Activated T-cell treated with anti-CD3 and anti-CD28 coated beads, Interleukin-2, amount 50 U/mL, for 48 hours (primary cell): ENCODE measurements at places on chromosomes 6 and 20.
A peak's percentile ranks its signal among the peaks of the same experiment; 100 is the strongest.

GRCh38 chr6:136440203-136440602 is 110.0 kb downstream of the MAP7 start:
- no peak for DNase-seq

- DNase-seq = no peak
These were observed 16.9 kb upstream of the SLC22A23 start for GRCh38 chr6:3473773-3474172.

DNA sequence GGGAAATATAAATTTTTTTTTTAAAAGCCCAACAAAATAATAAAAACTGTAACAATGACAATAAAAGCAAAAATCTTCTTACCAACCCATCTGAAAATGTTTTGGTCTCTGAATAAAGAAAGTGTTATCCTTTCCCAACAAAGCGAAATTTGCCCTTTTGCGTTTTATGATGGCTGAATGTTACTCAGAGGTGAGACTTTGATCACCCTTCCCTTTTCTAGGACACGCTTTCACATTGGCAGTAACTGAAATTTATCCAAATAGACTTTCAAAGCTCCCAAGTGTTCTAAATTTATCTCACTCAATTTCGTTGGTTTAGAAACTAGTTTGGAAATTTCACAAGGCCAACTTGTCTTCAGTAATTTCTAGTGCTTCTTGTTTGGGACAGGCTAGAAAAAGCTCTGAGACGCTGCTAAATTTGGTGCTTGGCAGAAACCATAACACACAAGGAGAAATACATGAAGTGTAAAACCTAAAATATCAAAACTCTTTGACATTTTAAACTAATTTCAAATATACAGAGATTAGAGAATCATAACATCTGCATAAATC is 354.5 kb upstream of the CITED2 start:
- DNase-seq = no peak

- DNase-seq = no peak
These were observed 2.5 kb upstream of the METTL24 start for GRCh38 chr6:110360676-110361075.

- DNase-seq = peak; percentile 89
These were observed at the start of gene NRM for GRCh38 chr6:30690403-30691207. NRM (minus strand) TSS chr6:30690984; CDS start chr6:30690974, 10 bp downstream.

- no peak for DNase-seq
These were observed 185.5 kb downstream of the CDH4 start for GRCh38 chr20:61437280-61438206.

- DNase-seq = no peak
These were observed 338.1 kb downstream of the PRKN start for GRCh38 chr6:162389343-162390085.

GRCh38 chr6:105677671-105678475 is 275.0 kb upstream of the PREP start:
- DNase-seq = no peak

DNA sequence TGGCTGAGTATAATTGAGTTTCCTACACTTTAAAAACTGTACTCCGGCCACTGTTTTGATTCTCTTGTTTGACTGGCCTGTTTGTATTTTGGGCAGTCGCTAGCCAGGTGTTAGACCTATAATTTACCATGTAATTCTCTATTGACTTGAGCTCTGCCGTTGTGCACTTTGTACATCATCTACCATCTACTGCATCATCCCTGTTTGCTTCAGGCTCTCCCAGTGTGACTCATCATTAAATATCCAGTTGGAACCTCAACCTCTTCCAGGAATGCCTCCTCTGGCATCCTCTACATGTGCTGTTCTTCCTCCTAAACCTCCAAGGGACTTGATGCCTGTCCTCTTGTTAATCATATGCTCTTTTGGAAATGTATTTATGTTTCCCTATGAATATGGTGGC is 72.3 kb downstream of the FARS2 start:
- DNase-seq = no peak

DNA sequence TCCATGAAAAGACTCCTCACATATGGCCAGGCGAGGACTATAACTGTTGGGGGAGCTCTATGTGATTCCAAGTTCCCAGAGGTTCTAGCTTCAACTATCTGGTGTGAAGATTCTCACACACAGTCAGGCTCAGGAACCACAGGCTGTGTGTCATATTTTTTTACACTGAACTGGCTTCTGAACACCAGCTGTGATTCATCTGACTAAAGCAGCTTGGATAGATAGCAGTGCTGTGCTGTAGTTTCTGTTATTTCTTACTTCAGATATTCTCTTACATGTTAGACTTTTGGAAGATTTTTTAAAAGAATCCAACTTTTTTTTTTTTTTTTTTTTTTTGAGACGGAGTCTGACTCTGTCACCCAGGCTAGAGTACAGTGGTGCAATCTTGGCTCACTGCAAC is 140.7 kb upstream of the MCHR2 start:
- no peak for DNase-seq

DNA sequence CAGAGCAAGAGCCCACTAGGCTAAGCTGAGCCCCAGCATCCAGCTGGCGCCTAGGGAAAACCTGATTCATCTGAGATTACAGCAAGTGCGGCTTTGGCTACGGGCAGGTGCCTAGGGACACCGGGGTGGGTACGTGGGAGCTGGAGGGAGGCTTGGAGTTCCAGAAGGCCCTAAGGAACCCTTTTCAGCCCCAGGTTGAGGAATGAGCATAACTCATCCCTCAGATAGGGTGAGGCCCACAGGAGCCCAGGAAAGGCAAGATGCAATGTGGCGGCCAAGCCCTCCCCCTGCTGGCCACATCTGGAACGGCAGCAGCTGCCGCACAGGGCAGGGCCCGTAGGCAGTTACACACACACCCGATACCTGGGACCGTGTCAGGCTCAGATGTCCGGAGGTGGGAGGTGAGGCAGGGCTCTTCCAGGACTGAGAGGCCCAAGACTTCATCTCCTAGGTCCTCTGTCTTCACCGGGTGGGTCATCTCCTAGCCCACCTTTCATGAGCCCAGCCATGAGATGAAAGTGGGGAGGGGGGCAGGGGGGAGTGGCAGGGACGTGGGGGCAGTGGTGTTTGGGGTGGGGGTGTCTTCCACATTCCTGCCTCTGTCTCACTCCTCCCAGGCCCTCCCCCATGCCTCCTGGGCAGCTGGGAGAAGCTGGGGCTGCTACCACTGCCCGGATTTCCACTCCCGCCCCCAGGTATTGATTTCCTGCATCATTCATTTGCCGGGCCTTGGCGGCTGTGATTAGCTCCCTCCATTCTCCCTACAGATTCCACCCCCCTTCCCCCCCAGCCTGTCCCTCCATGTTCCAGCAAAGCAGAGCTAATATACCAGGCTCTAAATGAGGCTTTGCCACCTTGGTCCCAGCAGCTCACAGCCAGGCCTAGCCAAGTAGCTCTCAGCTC is 5.5 kb downstream of the MDGA1 start:
- peak; percentile 90 for DNase-seq

DNA sequence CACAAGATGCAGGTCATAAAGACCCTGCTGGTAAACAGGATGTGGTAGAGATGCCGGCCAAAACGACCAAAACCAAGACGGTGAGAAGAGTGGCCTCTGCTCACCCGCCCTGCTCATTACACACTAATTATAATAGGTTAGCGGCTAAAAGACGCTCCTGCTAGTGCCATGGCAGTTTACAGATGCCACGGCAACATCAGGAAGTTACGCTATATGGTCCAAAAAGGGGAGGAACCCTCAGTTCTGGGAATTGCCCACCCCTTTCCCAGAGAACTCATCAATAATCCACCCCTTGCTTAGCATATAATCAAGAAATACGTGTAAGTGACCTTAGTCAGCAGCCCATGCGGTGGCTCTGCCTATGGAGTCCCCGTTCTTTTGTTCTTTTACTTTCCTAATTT is 17.6 kb downstream of the BHLHE23 start:
- DNase-seq = no peak

DNA sequence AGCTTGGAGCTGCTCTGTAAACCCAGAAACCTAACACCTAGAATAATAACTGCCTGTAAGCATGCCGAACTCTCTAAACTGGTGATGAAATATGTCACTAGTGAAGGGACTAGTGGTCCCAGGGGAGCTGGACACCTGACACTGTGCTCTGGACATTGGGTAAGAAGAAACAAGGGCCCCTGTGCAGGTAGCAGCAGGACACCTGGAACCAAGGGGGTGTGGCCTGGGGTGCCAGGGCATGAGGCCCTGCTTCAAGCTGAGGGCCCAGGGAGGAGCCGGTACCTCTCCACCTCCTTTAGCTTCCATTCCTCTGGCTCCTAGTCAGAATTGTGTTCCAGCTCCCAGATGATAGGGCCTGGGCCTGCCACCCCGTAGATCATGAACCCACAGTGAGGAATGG is 263.2 kb downstream of the OGFRL1 start:
- DNase-seq = no peak

DNA sequence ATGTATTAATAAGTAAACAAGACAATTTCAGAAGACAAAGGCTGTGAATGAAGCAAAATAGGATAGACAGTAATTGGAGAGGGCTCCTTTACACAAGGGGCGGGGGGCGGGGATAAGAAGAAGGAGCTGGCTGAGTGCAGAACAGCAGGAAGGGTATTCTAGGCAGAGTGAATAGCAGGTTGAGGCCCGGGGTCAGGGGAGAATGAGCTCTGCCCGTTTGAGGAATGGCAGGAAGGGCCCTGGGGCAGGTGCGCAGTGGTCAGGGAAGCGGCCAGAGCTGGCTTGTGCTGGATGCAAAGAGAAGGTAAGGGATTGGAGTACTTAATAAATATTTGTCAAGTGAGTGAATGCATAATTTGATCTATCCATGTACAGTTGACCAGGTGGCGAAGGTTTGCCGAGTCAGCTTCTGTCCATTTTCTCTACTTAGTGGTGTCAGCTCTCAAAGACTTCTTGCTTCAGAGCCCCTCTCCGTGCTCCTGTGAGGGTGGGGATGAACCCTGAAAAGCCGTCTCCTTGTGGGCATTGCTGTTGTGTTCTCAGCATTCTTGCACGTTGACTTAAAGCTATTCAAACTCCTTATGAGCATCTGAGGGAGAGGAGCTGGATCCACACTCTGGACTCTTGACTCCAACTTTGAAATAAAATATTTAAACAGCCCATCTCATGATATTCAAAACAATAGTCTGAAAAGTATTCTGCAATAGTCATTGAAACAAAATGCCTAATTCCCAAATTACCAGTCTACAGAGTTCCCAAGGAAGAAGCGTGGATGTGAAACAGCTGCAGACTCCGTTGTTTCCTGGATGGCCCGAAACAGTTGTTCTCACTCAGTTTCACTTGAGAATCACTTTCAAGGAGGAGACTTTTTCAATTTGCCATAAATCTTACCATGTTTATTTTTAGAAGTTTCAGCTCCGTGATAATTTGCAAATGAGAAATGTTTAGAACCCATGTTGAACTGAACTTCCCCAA is 105.1 kb downstream of the EDN3 start:
- no peak for DNase-seq

GRCh38 chr6:131645846-131646245 is 8.7 kb downstream of the ENPP3 start:
- no peak for DNase-seq

GRCh38 chr20:57208198-57208597 is 58.2 kb downstream of the BMP7 start:
- no peak for DNase-seq

GRCh38 chr20:14512839-14513238 is 175.4 kb upstream of the FLRT3 start:
- no peak for DNase-seq

DNA sequence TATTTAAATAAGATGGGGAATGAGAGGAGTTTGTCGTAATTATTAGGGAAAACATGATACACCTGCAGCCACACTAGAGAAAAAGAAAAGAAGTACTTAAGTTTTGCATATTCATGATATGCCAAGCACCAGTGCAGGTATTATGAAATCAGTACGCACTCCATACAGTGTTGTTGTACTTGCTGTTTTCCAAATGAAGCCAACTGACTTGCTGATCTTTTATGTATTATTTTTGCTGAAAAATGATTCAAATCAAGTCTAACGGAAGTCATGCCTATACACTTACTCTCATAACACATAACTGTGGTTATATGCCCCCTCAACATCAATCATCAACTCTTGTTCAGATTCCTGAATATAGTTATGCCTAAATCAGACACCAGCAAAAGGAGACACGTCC is 584.9 kb upstream of the EYS start:
- DNase-seq = no peak

GRCh38 chr6:3546121-3546520 is 89.3 kb upstream of the SLC22A23 start:
- DNase-seq = no peak

- no peak for DNase-seq
These were observed 52.2 kb upstream of the CD83 start for GRCh38 chr6:14065350-14065749.

GRCh38 chr20:57259121-57259937 is 7.1 kb downstream of the BMP7 start:
- DNase-seq = no peak

DNA sequence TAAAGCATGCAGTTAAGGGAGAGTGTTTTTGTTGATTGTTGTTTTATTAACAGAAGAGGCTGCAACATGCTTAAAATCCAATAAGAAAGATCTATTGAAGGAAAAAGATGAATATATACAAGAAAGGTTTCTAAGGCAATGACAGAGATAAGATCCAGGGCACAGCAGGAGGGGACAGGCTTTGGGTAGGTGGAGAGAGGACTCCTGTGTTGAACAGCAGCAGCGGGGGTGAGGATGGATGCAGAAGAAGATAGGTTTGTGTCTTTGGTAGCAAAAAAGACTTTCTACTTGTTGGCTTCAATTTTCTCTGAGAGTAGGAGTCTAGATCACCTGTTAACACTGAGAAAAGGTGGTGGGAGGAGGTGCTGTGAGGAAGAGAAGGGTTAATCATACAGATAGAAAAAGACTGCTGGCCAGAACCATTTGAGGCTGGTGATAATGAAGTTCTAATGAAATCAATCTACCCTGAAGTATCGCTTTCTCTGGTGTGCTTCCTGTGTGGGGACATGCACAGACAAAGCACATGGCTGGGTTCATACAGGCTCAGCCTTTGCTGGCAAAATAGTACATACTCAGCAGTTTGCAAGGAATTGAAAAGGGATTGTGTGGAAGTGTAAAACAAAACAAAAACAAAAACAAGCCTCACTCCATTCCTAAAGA is 17.2 kb upstream of the DST start:
- DNase-seq = no peak

DNA sequence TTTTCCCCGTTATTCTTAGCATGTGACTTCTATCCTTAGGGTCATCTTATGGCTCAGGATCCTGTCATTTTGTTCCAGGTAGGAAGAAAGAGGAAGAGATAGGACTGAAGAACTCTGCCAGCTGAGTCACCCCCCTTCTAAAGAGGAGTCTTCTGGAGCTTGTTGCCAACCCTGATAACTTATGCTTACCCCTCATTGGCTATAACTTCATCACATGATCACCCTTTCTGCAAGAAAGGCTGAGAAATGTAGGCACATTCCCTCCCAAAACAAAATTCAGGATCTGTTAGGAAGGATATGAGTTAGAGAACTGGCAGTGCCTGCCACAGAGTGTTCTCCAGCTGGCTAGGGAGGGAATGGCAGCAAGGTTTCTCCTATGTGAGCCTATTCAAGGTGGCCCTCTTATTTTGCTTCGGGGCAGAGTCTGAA is 35.6 kb downstream of the ARFGEF2 start:
- no peak for DNase-seq
